ENCODE measurements at places on chromosomes 3 and 15.

DNA sequence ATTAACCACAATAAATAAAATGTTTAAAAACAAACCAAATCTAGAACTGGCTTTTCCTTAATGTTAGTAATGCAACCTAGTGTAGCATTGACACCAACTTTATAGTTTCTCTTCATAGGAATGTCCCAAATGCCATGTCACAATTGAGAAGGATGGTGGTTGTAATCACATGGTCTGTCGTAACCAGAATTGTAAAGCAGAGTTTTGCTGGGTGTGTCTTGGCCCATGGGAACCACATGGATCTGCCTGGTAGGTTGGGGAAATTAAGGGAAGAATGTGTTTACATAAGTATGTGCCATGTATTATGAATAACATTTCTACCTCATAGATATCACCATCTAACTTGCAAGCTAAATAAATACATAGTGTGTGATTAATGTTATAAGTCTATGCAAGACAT, 84.4 kb upstream of the GOLGA6B start:
- no peak for DNase-seq

DNA sequence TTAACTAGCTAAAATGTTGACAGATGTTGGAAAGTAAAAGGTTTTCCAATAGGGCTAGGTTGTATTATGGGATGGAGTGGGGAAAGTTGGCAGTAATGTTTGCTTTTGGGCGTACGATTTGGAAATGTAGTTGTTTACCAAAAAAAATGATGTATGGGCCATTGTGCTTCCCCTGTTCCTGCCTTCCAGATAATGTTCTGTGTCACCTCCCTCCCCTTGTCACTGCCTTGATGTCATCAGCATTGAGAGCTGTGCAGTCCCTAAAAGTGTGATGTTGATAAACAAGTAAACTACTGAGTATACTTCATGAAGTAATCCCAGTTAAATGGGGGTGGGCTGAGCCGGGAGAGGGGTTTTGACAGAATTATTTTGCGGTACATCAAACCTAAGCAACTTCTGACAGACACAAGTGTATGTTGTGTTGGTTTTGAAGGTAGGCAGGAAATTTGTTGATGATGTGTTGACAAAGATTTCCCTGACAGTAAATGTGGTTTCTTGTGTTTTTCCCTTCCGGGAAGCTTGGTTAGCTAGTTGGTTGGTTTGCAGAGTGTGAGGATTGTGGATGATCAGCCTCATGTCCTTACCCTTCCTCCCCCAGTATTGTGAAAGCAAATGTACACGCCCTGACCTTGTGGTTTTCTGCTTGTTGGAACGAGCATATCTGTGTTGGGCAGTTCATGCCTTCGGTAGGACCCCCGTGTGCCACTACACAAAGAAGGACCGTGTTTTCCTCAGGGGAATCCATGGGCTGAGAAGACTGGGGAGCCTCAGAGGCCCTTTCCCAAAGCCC, 87.3 kb downstream of the PGPEP1L start:
- DNase-seq, result no peak

DNA sequence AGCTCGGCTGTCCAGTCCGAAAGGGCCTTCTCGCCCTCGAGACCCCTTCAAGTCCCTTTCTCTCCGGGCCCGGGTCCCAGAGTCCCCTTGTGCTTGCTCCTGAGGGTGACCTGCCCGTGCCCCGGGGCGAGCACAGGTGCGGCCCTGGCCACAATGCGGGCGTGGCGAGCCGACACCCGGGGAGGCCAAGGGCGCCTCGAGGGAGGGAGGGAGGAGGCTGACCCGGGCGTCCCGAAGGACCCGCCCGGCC, 810 bp upstream of the MEF2A start:
- no peak for DNase-seq

- no peak for DNase-seq
Measured at GRCh38 chr15:75032395-75032794, 9.0 kb downstream of the PPCDC start.

GRCh38 chr3:149332771-149333170, 665 bp downstream of the TM4SF18 start:
- no peak for DNase-seq

- DNase-seq, result no peak
Measured at GRCh38 chr3:169498336-169498735, 165.2 kb downstream of the MECOM start.

- DNase-seq, result no peak
Measured at GRCh38 chr15:60212536-60212935, 185.2 kb downstream of the ANXA2 start.

DNA sequence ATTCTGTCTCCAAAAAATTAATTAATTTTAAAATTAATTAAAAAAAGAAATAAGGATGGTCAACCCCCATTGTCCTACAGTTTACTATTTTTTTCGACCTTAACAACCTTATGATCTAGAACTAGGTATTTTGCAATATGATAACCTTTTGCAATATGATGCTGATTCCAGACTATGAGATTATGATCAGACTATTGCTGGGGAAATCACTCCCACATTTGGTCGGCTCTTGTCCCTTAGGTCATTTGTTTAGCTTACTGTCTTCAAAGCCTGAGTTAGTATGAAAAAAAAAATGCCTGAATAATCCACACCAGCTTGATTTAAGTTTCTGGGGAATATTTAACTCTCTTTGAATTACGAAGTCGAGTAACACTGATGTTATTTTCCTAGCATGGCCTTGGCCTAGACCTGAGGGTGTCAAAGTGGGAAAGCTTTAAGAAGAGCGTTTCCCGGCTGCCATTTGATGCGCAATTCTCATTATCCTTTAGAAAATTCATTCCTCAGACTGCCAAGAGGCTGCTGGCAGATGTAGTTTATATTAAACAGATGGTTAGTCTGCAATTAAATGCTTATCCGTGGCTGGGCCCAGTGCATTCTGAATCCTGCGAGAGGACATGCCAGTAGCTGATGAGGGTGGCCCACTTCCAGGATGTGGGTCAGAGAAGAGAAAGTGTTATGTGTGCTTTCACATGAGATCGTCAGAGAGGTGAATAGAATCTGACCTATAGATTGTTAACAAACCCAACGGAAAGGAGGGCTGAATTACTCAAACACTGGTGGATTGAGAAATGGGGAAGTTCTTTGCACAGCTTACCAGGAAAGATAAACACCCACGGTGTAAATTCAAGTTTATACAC, 496.0 kb upstream of the THBS1 start:
- no peak for DNase-seq

- no peak for DNase-seq
Measured at GRCh38 chr15:50057196-50057595, 61.8 kb downstream of the ATP8B4 start.

DNA sequence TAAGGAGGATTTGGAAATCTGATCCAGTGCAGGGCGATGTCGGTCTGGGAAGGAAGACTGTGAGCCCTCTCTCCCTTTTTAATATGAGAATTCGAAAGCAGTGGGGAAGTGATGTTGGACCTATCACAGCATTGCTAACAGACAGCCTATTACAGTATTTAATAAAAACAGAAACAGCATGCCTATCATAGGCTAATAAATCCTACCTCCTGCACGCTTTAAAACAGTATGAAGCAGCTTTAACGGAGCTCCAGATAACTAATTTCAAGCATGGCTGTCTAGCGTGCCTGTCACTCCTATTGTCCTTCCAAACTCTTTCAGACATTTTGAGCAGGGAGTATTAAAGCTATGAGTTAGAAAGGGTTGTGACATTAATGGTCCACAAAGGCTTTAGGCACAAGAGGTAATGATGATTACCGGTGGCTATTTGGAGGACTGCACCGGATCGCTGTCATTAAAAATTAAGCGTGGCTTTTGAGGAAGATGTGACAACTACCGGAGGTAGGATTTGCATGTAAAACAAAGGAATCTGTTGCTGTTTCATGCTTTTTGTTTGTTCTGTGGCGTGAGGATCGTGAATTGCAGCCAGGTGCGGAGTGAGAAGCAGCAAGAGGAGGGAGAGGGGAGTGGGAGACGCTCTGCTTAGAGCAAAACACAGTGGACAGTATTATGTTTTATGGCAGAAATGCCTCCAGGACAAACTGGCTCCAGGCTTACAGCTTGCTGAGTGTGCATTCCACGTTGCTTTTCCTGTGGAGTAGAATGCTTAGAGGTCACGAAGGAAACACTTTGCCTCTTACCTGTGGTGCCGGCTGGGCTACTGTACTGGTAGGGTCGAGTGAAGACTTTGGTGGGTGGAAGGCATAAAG, at the start of gene KCNMB2:
Gene KCNMB2, plus strand, starts transcription at position 226 of the 869 bp plus-strand sequence.
- no peak for DNase-seq

- DNase-seq, result no peak
Measured at GRCh38 chr3:16334909-16335308, 69.9 kb downstream of the OXNAD1 start.

GRCh38 chr15:42846647-42847046, 73.9 kb downstream of the TTBK2 start:
- DNase-seq, result no peak

DNA sequence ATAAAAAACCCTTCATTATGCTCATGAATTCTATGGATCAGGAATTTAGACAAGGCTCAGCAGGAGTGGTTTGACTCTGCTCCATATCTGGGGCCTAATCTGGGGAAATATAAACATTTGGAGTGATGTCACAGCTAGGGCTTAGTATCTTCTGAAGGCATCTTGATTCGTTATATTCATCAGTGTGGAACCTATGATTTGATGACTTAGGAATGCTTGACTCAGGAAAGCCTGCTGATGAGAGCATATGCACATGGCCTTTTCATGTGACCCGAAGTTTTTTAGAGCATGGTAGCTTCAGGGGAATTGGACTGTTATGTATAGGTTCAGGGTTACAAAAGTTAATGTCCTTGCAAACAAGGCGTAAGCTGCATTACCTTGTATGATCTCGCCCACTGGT, 184.9 kb upstream of the LRRC3B start:
- DNase-seq, result no peak

DNA sequence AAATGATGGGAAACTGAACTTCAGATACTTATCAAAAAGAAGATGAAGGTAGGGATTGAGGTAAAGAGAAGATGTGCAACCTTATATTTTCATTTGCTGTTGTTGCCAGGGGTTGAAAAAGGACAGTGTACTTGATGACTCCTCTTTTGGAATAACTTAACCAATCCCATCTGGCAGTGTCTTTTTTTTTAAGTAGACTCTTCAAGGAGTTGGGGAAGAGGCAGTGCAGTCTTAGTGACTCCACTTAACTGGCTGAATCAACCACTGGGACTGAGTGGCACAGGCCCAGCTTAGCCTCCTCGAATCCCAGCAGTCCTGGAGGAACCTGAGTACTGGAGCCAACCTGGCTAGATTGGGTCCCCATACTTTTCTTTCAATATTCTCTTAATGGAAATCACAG, 27.3 kb upstream of the FILIP1L start:
- DNase-seq, result no peak

GRCh38 chr15:97692301-97693015, 268.0 kb upstream of the ARRDC4 start:
- DNase-seq, result no peak

GRCh38 chr3:108835101-108835500, 12.5 kb downstream of the TRAT1 start:
- no peak for DNase-seq

DNA sequence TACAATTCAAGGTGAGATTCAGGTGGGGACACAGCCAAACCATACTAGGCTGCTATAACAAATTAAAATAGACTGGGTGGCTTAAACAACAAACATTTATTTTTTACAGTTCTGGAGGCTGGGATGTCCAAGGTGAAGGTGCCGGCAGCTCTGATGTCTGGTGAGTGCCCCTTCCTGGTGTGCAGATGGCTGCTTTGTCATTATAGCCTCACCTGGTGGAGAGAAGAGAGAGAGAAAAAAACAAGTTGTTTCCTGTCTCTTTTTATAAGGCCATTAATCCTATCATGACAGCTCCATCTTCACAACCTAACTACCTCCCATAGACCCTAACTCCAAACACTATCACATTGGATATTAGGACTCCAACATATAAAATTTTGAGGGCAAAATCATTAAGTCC, 279.7 kb downstream of the ZIC1 start:
- DNase-seq, result no peak

DNA sequence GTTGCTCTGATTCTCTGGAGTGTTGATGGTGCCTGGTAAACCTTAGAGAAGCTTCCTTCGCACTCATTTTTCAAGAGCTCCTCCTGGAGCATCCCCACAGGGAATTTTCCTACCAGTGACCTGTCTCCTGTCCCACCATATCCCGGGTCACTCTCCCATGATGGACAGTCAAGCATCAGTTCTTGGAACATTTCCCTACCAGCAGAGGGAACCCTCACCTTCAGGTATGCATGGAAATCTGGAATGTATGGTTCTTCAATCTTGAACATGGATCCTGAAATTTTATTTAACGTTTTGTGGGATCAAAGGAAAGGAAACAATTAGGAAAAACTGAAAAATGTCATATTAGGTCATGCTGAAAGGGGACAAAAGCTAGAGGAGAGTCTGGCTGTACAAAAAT, 153.8 kb downstream of the SPATA16 start:
- DNase-seq, result no peak

DNA sequence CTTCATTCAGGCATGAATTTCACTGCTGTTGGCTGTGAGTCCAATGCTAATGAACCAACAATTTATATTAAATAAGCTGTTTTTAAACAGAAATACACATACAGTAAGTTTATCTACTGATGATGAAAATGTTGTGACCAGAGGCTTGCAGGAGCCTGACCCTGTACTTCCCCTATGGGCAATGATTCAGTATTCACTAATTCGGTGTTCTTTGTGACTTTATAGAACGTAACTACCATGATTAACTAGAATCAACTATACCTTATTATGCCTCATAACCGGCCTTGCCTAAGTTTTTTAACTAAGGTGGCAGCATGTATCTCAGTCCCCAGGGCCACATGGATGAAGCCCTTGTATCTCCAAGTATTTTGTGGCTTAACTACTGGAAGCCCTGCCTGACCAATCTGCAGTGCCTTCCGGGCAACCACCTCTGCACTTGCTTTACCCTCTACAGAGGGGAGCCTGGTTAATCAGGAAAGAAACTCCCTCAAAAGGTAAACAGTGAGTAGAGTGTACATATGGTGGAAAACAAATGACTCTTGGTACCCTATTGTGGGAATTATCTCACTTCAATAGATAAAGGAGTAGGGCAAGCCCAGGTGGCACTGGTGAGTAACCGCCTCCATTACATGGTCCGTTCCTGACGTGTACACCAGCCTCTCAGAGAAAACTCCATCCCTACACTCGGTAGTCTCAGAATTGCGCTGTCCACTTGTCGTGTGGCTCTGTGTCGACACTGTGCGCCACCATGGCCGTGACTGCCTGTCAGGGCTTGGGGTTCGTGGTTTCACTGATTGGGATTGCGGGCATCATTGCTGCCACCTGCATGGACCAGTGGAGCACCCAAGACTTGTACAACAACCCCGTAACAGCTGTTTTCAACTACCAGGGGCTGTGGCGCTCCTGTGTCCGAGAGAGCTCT, 11.6 kb upstream of the CLDN18 start:
- DNase-seq, result no peak

- DNase-seq, result no peak
Measured at GRCh38 chr3:127816783-127817405, 5.4 kb downstream of the MGLL start.
